ENCODE measurements at places on chromosomes 2 and 18.

DNA sequence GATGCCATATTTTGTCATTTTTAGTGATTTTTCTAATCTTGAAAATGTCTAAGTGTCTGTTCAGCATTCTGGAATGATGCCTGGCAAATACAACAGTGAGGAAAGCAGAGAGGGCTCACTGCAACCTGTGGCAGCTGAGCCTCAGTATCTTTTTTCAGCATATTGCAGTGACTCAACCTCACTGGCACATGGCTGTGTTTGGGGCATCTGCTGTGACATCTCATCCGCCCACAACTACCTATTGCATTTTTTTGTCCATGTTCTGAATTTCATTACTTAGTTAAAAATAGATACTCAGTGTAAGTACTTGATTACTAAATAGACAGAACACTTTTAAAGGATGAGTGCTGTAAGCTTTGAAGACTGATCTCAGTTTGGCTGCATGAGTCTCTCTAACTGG is 10.7 kb downstream of the BABAM2 start:
- DNase-seq = peak; percentile 33

DNA sequence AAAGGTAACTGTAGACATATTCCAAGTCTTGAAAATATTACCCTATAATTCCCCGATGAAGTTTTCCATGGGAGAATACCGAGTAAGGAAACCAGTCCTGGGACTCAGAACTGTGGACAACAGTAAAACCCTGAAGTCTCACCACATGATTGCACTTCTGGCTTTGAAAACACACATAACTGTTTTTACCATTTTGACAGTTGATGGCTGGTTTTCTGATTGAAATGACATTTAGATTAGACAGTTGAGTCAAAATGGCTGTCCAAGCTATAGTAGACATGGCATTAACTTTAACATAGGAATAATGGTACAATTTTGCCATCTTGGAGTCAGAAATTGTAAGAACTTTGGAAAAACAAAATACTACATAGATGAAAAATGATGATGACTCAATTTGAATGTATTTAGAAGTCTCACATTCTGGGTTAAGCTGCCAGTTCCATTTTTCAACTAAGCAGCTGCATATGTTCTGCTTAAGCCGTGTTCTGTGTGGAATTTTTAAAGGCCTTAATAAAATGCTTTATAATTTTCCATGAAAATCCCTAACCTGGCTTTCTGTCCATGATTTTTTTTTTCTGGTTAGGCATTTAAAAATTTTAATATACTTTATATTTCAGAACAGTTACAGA is 38.3 kb upstream of the WIPF1 start:
- DNase-seq = no peak

GRCh38 chr2:174870787-174871186 is 106.5 kb upstream of the CHRNA1 start:
- DNase-seq = no peak

DNA sequence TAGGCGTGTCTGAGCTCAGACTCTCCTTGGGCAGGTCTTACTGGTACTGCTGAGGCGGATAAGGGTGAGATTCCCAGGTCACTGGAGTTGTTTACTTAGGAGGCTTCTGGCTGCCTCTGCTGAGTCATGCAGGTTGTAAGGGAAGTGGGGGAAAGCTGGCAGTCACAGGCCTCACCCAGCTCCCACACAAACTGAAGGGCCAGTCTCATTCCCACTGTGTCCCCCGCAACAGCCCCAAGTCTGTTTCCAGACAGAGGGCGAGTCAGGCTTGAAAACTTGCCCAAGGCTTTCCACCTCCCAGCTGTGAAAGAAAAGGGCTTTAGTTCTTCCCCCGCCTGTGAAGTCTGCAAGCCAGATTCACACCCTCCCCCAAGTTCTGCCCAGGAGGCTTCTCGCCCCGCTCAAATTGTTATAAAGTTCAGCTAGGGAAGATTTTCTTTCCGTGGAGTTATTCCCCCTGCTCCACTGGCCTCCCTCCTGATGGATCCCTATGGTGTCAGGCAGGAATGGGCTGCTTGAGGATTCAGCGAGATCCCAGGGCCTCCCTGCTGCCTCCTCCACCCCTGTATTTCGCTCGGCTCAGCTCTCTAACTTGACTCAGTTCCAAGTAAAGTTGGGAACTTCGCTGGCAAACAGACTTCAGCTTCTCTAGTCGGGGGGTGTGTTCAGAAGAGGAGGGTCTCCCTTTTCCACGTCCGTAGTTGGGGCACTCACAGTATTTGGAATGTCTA is 248.6 kb downstream of the NR4A2 start:
- no peak for DNase-seq

DNA sequence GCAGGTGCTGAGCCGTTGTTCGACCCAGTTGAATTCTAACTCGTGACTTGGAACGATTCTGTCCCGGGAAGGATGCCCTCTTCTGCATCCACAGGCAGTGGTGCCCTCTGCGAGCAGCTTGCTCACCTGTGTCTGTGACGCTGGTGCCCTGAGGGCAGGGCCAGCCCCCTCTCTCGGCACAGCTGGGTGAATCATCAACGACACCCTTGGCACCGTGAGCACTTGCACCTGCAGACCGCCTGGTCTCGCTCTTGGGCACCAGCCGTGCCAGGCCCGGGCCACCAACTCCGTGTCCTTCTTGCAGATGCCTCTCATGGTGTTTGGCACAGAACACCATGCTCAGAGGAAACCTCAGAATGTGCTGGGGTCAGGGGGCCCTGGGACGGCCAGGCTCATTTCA is 75.0 kb downstream of the SLC66A2 start:
- no peak for DNase-seq

- DNase-seq = no peak
These were observed 353.6 kb upstream of the ID2 start for GRCh38 chr2:8328217-8328616.

GRCh38 chr18:31044926-31045325 is 2.4 kb upstream of the DSC3 start:
- no peak for DNase-seq

DNA sequence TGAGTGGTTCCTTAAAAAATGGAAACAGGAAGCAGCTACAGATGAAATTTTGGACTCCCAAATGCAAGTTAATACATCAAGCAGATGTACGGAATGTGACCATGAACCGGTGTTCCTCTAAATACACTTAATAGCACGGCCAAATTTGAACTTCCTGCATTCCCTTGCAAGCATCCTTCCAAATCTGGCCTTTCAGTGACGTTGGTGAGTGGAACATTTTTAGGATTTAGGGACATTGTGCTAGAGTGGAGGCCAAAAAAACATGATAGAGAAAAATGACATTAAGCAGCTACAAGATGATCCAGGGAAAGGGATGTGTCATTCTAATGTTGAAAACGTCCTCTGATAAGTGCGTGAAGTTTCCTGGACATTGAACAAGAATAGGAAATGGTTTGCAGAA is 62.1 kb downstream of the CTAGE1 start:
- no peak for DNase-seq

- no peak for DNase-seq
These were observed 213.8 kb downstream of the SH3BP4 start for GRCh38 chr2:235165631-235166030.

DNA sequence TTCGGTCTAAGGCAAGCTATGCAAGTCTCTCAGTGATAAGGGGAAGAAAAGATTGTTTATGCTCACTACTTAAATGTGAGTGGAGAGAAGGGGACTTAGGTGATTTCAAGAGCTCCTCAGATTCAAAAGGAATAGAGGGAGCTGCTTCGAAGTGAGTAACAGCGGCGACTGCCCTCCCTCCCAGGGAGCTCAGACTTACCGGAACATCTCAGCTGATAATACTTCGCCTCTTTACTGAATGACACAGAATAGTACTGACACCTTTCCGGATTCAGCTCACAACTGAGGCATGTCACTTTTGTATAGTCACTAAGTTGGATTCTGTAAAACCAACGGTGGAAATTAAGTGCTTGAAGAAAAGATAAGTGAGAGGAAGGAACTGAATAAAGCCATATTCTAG is 55.5 kb downstream of the DPP4 start:
- DNase-seq = no peak

DNA sequence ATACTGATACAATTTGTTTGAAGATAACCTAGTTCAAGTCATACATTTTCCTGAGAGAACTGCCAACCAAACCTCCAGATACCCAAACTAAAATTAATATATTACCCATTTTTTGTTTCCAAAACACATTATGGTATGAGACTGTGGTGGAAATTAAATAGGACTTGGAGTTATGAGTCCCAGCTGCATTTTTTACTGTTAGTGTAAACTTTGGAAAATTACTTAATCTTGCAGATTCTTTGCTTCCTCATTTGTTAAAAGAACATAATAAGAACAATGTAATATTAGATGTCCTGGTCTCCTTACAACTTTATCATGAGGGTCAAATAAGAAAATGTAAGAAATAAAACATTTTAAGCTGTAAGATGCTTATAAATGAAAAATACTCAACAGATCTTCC is 98.2 kb upstream of the TRIB2 start:
- DNase-seq = no peak

DNA sequence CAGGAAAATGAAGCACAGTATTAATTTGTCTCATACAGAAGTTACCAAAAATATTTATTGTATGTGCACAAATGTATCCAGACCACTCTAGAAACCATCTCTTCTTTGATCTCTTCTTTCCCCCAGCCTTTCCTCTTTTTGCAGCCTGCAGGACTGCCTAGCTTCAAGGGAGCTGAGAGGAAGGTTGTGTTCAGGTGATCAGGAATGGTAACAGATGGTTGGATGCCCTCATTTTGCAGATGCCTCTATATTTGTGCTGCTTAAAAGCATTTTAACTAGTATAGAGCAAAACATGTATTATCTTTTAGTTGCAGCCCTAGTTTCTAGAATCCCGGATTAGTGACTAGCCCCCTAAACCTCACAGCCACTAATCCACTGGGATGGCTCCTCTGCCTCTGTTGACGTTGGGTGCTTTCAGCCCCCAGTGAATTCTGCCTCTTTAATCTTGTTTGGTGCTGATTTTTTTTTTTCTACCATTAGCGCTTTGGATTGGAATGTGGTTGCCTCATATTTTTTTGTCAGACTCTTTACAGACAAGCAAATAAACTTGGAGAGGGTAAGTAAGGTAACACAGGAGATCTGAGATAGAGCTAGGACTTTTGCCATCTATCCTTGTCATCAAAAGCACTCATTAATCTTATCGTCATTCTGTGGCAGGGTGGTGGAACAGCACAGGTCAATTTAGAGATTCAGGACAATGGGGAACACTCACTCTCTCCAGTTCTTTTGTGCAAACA is 103.8 kb upstream of the NDUFV2 start:
- no peak for DNase-seq

DNA sequence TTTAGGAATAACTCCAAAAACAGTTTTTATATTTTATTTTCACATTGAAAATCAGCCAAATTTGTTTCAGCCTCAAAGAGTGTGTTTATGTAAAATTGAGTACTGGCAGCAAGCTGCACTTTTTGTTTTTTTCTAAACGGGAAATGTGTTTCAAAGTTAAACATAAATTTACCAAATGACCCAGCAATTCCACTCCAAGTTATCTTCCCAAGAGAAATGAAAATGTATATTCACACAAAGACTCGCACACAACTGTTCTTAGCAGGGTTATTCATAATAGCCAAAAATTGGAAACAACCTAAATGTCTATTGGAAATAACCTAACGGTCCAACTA is 9.3 kb downstream of the ALPK2 start:
- DNase-seq = no peak

- DNase-seq = no peak
These were observed 30.1 kb downstream of the CYP1B1 start for GRCh38 chr2:38045811-38046210.

DNA sequence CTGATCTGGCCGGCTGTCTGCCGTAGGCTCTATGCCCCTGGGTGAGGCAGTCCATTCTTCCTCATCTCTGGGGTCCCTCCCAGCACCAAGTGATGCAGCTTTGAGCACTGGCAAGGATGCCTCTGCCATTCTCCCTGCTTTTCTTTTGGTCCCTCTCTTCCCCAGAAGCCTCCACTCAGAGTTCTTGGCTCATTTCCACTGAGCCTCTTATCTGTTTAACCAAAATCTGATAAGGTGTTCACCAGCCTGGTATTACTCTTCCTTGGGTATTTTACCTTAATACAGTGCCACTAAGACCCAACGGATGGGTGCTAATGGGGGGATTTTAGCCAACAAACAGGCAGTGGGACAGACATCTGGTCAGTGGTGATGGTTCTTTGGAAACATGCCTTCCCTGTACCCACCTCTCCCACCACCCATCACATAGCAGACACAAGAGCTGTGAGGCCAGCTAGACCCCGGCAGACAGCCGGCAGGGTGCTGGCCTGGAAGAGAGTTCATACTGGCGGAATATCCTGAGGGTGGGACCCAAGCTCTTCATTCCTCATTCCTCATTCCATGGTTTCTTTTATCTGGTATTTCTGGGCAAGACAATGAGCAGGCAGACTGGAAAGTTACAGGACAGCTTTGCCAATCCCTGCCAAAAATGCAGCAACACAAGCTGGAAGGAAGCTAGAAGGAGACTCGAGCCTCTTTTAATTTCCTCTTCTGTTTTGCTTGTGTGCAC is 34.6 kb downstream of the ZBTB7C start:
- no peak for DNase-seq

GRCh38 chr2:59033661-59034060 is 792.5 kb upstream of the FANCL start:
- DNase-seq = no peak

- DNase-seq = no peak
These were observed 102.9 kb downstream of the SLC39A10 start for GRCh38 chr2:195759877-195760276.
